ENCODE measurements at places on chromosomes 7 and 10. TPM values are rescaled to one million over a fixed set of nuclear protein-coding genes. Genes with fewer than 3 reads are reported as not detected.

Gene WIPF3
- total RNA-seq = 1.3 TPM

- DNase-seq = no peak
Measured at GRCh38 chr7:141287936-141288335, 214.1 kb downstream of the TMEM178B start.

GRCh38 chr7:128032605-128033235, 1.5 kb upstream of the LRRC4 start:
- no peak for DNase-seq

Gene TAS2R4
- total RNA-seq = not detected

DNA sequence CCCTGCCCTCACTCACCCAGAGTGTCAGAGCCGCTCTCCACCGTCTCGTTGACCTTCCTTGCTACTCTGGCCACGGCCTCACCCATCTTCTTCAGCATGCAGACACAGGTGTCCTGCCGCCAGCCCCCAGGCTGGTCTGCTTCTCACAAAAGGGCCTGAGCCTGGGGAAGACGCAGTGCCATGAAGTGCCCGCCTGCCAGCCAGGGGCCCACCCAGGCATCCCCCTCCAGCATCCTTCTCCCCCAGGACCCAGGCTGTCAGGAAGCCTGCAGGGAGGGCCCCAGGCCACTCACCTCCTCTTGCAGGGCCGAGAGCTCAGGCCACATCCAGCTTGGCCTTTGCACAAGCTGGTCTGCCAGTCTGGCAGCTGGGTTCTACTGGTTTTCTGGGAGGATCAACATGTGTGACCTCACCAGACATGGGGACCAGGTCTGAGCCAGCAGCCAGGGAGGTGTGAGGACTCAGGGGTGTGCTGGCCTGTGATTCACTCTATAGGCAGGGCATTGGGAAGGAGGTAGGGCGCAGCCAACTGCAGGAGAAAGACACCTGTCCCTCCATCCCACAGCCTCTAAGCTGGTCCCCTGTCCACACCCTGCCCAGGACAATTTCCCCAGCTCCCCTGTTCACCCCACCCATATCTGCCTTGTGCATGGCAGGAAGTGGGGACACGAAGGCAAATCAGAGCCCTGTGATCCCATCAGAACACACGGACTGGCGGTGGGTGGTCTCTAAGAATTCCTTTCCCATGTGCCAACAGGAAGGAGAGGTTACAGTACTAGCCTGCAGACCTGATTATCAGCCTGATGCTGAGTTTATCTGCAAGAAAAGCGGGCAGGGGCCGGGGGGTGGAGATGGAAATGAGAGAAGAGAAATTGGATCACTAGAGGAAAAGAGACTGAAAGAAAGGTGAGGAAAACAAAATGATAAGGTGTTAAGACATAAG, 5.7 kb downstream of the LRRC20 start:
- no peak for DNase-seq

DNA sequence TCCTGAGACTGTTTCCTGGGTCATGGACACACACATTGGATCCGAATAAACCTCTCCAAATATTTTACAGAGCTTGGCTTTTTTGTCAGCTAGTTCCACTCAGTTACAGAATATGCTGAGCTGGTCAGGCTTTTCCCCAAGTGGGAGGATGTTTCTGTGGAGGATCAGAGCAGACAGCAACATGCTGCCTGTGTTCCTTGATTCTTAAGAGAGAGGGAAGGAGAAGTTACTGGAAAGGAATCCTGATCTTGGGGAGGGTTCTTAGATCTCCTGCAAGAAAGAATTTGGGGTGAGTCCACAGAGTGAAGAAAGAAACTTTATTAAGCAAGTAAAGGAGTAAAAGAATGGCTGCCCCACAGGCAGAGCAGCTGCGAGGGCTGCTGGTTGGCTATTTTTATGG, 76.8 kb upstream of the RPA3 start:
- no peak for DNase-seq

DNA sequence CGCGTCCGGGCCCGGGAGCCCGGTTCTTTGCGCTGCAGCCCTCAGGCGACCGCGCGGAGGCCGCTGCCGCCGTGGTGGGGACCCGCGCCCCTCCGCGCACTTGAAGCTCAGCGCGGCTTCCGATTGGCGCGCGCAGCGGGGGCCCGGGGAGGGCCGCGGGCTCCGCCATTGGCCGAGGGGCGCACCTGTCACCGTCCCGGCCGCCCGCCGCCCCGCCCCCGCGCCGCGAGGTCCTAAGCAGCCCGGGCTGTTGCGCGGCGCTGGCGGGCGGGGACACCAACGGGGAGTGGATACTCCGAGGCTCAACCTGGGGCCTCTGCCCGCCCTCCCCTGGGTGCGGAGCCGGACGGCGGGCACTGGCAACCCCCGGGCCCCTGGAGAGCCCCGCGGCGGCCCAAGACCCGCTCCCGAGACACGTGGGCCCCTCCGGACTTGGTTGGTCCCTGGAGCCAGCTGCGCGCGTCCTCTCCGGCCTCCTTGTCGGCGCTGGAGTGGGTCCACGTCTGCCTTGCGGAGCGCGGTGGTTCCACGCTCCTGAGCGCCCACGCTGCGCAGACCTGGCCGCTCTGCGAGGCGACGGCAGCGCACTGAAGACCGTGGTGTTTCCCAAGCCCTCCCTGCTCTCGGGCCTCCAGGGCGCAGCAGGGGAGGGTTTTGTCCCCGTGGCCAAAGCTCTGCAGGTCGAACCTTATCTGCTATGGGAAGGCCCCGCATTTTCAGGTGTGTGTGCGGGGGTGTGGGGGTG, at the start of gene MNX1:
MNX1 (minus strand) TSS at position 76 of the 745 bp plus-strand sequence. CDS start 313 bp downstream, outside the sequence.
- peak; percentile 96 for DNase-seq

DNA sequence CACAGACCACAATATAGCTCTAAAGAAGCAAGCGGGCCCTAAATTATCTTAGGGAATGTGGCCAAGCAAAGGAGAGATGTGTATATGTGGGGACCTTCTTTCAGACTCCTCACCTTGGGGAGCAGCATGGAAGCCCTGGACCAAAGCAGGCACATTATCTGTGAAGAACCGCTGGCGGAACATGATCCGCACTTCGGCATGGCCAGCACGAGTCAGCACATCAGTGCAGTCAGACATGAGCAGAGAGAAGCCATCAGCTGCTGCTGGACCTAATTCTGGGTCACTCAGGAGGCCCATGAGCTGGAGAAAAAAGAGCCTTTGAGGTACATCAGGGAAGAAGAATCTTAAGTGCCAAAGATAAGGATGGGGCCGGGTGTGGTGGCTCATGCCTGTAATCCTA, 14.0 kb downstream of the ZDHHC16 start:
- no peak for DNase-seq

Gene TMEM213
- total RNA-seq = not detected

GRCh38 chr7:7761974-7762779, 43.8 kb upstream of the RPA3 start:
- DNase-seq = no peak

GRCh38 chr10:125768219-125768855, 7.3 kb downstream of the MMP21 start:
- DNase-seq = peak; percentile 82

DNA sequence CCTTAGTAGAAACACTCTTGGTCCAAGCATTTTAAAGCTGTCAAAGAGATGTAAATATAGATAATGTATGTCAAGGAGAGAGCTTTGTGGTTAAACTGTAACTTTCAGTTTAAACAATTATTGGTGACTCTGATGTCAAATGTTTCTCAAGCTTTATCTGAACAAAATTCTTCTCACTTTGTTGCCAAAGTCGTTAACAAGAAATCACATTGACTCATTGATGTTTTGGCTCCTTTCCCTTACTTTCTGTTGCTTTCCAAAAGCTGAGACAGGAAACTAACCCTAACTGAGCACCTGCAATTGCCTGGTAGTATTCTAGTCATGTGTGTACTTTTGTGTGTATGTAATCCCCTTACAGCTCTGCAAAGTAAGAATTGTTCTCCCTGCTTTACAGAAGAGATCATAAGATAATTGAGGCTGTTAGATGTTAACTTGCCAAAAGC, 108.5 kb downstream of the CFTR start:
- no peak for DNase-seq

DNA sequence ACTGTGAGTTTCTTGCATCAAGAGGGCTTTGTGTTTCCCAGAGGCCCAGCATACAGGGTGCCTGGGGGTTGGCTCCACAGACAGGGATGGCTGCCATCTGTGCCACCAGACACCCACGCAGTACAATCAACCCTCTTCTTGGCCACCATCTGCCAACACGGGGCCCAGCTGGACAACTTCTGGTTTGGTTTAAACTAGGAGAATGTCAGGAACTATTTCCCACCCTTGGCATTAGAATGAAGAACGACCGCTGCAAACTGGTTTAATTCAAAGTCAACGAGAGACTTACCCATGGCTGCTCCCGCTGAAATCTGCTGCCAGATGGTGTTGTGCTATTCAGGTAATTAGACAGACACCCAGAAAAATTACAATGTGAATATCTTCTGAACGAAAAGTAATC, 27.8 kb downstream of the NMT2 start:
- DNase-seq = no peak

Gene SND1
- total RNA-seq = 799 TPM

Gene NUTM2B
- total RNA-seq = not detected

Gene SHTN1
- total RNA-seq = 45.6 TPM

DNA sequence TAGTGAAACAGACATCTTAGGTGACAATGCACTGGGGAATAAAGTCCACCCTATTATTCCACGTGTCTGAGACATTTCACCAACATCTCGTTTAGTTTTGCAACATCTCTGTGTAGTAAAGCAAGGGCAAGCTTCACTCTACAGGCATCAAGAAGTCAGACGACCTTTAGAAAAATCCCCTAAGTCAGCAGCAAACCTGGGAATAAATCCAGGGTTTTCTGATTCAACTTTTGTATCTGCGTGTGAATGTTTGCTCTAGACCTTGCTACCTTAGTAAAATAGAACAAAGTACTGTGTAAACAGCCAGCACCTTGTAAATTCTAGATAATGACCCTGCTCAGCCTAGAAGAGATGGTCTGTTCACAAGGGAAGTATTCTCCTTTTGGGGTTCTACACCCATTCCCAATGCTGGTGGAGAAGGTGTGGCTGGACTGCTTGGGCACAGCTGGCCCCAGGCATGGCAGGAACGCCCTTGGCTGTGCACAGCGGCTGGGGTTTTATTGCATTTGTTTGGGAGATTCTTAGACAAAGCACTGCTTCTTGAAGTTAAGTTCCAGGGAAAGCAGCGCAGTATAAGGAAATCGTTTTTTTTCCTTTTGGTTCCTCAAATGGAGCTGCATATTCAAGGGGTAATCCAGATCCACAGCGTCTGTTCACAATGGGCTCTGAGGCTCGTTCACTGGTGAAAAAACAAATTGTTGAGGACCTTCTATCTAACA, 38.3 kb upstream of the GALNTL5 start:
- no peak for DNase-seq

DNA sequence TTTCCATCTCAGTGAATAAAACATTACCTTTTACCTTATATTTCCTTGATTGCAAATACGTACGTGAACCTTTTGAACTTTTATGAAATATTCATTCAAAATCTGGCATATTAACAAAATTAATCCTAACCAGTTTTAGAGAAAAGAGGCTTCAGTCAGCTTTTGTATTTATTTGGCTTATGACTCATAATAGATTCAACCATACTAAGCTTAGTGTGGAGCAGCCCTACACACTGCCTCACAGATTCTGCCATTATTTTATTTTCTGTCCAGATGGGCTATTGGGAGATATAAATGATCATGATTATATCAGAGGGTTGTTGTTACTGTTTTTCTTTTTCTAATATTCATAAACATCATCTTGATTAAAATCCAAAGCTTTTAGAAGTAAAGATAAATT, 325.5 kb downstream of the GPR37 start:
- DNase-seq = no peak

DNA sequence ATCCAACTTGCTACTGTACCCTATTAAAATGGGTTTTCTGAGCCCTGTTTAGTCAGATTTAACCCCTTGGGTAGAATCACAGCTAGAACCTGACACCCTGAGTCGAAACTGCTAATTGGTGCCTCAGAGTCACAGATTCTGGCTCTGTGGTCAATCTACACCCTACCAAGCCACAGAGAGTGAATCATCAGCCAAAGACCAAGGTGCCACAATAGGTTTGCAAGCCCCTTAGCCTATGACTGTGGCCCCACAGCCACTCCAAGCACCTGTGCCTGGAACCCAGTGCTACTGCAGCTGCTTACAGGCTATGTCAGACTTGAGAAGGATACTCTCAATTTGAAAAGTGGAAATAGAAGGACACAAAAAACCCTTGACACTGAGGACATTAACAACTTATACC, 202.8 kb upstream of the KCND2 start:
- DNase-seq = no peak

DNA sequence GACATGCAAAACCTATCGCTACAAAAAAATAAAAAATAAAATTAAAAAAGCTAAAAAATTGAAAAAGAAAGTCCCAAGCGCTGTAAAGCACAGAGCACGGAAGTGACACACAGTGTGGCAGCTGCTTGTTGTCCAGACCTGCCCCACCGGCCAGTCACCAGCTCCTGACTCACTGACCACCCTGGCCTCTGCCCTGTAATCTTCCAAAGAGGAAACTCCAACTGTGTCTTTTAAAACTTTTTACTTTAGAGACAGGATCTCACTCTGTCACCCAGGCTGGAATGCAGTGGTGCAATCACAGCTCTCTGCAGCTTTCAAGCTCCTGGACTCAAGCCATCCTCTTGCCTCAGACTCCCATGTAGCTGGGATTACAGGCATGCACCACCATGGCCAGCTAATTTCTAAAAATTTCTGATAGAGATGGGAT, 23.6 kb downstream of the GNA12 start:
- DNase-seq = peak; percentile 58

DNA sequence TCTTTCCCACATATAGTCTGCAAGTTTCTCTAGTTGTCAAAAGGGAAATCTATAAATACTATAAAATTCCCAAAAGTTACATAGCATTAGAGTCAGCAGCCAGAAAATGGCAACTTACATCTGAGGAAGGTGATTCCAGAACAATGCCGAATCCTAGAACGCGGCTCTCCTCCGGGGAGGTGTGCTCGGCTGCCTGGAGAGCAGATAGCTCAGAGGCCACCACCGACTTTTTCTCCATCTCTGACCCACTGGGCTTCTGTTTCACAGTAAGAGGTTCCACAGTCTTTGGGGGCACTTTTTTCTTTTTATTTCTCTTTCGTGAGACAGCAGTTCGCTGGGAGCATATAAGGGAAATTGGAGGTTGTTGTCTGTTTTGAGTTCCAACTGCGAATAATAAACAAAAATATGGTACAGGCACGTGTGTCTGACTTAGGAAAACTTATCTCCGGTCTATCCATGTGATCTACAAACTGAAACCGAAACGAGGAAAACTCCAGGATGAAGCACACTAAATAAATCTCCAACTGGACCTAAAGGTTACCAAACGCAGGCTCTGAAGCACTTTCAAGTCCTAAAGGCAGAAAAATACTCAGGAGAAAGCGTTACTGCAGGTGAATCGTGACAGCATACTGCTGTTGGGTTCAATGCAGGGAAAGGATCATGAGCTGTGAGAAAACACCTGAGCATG, 36.2 kb downstream of the BEND7 start:
- DNase-seq = no peak

DNA sequence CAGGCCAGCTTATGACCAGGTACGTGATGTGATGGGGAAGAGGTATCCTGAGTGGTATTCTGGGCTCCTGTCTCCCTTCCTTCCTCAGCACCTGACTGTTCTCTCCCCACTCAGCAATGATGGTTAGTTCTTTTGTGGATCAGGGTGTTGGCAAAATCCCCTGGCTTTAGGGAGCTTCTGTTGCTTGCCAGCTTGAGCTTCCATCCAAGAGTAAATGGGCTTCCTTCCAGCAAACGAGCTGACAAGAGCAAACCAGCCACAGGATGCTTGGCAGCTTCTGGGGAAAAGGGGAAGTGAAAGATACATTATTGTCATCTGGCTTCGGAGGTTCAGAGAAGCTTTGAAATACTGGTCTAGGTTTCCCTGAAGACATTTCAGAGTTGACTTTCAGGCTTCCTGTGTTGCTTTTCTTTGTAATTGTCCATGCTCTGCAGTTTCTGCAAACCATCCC, 5.2 kb downstream of the DUSP5 start:
- DNase-seq = peak; percentile 84

Gene KMT2C
- total RNA-seq = 248 TPM

Gene HOXA9
- not detected for total RNA-seq

Gene VGF
- not detected for total RNA-seq

Measured in stomach (tissue), 19 donors.